Panc1 (cell line): ENCODE measurements at places on chromosomes 1 and 21.

GRCh38 chr1:205770618-205771017, 4.7 kb downstream of the RAB29 start:
- no peak for DNase-seq

DNA sequence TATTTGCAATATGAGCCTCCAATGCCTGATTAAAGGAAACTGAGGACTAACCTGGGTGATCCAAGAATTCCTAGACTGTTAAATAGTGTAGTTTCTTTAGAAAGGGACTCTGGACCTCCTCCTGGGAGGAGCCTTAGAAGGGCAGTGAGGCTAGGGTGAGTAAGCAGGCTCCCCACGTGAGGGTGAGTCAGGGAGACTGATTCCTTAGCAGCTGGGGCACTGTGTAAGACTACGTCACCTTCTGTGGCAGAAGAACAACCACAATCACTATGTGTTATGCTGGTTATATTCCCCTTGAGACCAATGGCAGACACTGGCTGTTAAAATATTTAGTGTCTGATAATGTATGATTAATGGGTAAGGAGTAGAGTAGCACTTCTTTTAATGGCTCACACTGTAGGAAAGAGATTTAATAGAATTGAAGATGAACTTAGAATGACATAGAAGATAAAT, 53.3 kb upstream of the SYT14 start:
- peak; percentile 85 for DNase-seq

- no peak for DNase-seq
Observed at GRCh38 chr1:42720868-42721267, 19.2 kb downstream of the CLDN19 start.

DNA sequence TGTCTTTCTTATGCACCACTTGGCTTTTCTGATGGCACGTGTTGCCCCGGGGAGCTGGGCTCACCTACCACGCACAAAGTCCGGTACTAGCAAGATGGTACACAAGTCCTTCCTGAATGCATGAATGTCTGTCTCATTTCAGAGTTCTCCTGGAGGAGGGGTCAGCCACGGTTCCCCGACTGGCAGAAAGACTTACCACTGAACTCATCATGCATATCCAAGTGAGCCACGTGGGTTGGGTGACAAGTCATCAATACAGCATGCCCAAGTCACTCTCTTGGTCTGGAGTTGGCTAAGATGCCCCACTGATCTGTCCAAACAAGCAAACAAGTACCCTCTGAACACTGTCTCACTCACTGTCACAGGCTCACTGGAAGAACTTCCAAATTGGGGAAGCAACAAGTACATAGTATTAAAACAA, 28.6 kb upstream of the MX1 start:
- no peak for DNase-seq

DNA sequence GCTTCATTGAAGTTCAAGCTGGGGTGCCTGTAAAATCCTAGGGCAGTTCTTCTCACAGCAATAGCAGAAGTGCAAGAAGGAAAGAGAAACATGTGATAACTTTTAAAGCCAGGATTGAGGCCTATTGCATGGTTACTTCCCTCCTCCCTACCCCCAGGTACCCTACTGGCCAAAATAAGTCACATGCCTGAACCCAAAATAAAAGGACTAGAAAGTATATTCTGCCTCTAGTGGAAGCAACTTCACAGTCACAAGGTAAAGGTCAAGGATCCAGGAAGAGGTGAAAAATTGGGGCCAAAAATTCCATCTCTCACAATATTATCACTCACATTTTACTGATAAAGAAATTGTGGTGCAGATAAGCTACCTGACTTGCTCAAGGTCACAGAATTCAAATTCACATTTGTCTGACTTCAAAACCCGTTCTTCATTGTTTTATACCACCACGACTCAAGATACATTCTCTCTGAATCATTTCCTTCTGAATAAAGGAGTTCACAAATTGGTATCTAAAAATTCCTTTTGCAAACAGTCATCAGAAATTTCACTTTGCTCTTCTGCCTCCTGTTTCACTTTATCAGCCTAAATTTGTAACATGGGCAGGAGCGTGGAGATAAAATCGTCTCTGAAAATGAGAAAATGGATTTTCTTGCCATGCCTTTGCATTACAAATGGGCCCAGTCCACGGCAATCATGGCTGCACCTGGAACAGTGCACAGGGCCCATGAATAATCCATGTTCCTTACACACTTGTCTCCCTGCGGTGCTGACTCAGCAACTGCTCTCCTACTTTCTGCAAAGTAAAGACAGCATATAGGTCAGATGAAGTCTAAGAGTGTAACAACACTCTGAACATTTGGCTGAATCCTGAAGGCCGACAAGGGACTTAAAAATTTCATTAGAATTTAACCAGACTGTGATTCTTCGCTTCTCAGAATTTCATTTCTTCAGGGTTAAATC, 485.3 kb upstream of the NFIA start:
- no peak for DNase-seq

DNA sequence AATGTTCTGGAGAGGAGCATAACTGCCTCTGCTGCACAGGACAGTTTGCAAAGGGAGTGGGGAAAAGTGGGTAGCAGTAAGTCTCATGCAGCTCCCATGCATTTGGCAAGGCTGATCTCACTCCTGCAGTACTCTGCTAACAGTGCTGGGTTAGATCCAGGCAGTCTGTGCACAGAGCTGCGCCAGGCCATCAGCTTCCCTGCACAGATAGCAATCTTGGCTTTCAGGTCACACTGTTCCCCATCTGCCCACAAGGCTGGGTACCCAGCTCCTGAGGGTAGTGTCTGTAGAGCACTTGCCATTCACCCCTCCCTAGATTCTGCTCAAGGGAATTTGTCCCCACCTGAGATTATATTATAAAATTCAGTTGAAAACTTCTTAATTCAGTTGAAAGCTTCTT, 72.1 kb downstream of the SH3BGR start:
- no peak for DNase-seq

DNA sequence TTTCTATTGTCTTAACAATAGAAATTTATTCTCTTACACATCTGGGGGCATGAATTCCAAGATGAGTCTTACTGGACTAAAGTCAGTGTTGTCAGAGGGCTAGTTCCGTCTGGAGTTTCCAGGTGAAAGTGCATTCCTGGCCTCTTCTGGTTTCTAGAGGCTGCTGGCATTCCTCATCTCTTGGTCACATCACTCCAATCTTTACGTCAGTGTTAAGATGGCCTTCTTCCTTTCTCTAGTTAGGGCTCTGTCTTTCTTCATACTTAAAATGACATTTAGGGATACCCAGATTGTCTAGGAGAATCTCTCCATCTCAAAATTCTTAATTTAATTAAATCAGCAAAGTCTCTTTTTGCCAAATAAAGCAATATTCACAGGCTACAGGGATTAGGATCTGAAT, 13.3 kb upstream of the PDC start:
- DNase-seq: no peak

- no peak for DNase-seq
Observed at GRCh38 chr1:156656806-156657740, 15.2 kb downstream of the BCAN start.

GRCh38 chr1:39407510-39407895, 83.9 kb upstream of the BMP8A start:
- no peak for DNase-seq

DNA sequence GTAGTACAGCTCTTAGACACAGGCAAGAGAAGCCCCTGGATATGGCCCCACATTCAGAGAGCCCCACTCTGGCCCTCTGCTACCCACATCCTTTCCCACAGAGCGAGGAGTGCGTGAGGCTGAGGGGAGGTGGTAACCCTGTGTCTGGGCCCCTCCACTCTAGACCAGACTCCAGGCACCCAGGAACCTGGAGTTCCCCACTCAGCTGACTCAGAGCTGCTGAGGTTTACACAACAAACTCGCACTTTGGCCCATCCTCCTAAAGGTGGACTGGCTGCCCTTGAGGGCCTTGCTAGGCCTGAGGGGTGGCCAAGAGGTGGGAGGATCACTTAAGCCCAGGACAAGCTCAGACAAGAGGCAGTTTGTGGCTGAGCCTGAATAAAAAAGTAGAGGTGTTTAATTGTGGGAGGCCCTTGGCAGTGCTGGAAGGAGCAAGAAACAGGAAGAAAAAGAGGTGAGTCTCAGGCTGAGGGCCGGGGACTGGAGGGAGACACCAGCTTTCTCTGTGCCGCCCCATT, 10.7 kb downstream of the MR1 start:
- no peak for DNase-seq

DNA sequence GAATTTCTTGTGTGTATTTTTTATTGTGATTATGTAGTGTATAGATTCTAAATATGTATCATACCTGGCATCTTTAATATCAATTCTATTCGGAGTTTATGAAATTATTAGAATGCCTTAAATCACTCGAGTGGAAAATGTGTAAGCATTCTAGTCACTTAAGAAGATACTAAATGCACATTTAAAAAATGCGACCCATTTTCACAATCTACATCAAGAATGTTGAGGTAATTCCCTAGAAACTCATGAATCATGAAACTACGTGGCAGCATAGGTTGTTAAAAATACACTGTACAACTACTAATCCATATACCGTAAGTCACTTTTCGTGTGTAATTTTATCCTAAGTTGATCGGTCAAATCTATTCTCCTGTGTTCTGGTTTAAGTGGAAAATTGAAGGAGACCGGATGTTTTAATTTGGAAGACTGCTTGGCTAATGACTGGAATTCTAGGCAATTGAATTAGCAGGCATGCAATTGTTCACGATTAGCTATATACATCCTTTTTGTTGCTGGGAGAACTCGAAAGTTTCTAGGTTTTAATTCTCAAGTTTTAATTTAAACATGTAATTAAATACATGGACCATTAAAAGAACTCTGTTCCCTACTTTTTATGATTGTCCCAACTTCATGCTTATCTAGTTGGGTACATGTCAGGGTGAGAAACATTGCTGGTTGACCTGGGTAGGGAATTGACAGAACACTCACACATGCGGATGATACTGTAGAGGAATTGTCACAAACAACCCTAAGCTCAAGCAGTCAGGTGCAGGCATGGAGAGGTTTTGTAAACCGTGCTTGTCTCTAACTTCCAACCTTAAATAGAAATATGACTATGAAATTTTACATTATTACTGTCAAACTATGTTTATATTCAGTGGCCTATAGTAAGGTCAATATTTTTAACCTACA, 6.6 kb downstream of the ZBTB18 start:
- DNase-seq: no peak

DNA sequence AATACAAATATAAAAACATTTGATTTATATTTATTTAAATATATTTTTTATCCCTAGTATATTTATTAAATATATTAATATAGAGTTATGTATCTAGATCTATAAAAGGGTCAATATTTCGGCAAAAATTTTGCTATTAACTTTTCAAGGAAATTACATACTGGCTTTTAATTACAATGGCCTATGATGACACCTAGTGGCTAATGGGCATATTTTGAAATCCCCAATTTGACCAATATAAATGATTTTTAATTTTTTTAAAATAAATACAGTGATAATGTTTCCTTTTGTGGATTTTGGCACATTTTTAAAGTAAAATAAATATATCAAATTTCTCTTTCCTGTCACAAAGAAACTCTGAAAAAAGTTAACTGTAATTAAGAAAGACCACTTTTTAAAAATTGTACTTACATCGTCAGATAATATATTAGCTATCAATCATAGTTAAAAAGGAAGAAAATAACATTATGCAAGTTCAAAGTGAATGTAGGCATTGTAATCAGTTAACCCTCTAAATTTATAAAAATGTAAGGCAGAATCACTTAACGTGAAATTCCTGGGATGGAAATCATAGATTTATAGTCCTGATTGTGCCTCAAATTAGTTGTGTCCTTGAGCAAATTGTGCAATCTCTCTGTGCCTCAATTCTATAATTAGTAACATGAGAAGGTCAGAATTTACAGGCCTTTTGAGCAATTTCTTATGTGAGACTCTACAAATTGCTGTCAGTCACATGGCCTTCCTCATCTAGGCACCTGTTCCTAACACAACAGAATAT, 25.6 kb upstream of the RGS13 start:
- no peak for DNase-seq
